ENCODE measurements at places on chromosomes 11 and 22.

GRCh38 chr11:74672956-74673692 is 58.1 kb downstream of the CHRDL2 start:
- no peak for DNase-seq

GRCh38 chr11:11813288-11813962 is 28.3 kb upstream of the USP47 start:
- no peak for DNase-seq

GRCh38 chr11:34653851-34654482 is 33.1 kb downstream of the EHF start:
- DNase-seq = no peak

- no peak for DNase-seq
Observed at GRCh38 chr22:30372915-30373314, 14.3 kb downstream of the RNF215 start.

GRCh38 chr11:4916581-4916980 is 2.6 kb downstream of the OR51G2 start:
- DNase-seq = no peak

DNA sequence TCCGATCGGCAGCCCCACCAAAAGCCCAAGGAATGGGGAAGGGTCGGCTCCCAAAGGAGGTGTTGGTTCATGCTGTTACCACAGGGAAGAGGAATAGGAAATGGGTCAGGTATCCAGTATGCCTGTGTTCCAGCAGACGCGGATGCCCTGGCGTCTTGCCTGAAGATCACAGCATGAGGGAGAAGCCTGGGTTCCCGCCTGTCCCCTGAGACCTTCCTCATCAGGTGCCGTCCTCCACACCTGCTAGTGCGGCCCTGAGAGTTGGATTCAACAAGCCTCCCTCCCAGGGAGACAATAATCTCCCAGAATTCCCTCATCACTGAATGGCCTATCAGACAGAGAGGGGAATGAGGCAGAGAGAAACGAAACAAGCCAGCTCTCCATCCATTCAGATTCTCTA is 92.2 kb downstream of the SPATA19 start:
- DNase-seq = no peak

DNA sequence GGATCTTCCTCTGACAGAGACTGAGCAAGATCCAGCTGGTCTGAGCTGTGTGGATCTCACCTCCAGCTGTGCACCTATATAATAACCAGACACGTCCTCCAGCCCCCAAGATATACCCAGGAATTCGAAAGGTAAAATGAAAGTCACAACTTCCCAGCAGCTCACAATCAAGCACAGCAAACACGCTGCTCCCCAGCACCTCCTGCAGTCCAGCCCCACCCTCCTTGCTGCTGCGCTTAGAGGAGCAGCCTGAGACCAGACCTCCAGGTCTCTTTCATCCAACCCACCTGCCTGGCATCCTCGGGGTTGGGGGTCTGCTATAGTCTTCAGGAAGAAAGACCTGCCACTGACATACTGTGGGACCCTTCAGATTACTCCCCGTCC is 3.0 kb upstream of the APOL4 start:
- DNase-seq = no peak

DNA sequence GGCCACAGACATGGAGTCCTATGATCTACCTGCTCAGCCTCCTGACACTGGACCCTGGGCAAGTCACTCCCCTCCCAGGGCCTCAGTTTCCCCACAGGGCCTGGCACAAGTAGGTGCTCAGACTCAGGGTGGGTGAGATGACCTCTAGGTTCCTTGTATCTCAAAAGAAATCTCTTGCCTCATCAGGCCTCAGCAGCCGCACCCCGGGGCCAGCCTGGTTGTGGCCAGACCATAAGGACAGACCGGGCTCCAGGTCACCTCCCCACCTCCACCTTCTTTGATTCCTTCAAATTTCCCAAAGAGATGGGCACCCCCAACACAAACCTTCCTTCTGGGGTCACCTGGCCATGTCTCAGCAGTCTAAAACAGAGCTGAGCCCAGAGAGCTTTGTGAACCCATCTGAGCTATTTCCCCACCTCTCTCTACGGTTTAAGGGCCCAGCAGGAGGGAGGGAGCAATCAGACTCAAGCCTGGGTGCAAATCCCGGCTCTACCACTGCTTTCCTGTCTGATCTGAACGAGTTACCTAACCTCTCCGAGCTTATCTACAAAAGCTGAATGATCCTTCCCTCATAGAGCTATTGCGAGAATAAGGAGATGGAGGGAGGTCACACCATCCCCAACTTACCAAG is 2.5 kb upstream of the APOL4 start:
- DNase-seq = no peak

GRCh38 chr22:49923445-49923844 is 5.0 kb downstream of the CRELD2 start:
- no peak for DNase-seq

GRCh38 chr11:125146232-125146631 is 18.3 kb upstream of the PKNOX2 start:
- no peak for DNase-seq

DNA sequence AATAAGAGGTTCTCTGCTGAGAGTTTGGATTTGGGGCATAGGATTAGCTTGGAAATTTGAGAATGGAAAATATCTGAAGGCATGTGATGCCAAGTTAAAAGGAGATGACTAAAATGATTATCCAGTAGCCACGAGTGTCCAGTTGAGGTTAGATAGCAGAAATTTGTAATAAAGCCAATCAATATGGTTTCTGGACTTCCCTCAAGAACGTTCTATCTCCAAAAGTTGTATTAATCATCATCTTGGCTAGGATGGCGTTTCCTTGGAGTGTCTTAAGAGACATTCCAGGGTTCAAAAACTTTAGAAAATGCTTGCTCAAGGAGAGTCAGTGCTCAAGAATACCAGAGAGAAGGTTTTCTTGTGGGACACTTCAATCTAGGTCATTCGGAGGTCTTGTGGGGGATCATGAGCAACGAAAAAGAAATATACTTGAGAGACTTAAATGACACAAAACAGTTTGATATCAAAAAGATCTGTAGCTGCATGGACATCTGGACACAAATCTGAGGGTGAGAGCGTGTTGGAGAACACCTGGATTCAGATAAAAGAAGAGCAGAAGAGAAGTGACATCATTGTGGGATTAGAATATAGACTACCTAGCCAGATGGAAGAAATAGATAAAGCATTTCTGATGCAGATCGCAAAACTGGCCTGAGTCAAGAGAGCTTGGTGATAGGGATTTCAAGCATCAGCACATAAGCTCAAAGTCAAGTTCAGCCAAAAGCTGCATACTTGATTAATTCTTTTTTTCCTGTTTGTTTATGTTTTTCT is 97.7 kb downstream of the ARFGAP2 start:
- DNase-seq = no peak

DNA sequence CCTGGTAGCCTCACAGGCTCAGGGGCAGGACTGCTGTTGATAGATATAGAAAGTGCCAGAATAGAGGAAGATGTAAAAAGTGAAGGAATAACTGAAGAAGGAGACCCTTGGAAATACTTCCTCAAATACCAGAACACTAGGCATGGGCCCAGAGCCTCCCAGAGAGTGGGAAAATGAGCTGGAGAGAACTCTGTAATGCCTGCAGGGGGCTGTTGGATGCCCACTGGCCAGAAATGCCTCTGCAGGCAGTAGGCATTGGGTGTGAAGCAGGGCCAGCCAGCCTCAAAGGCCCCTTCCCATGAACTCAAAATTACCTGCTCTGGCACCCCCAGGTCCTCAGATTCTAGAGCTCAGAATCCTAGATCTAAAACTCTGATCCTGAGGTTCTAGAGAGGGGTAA is 15.1 kb downstream of the P2RY2 start:
- peak; percentile 0 for DNase-seq

- DNase-seq = no peak
Observed at GRCh38 chr11:79110796-79111195, 330.0 kb downstream of the TENM4 start.

GRCh38 chr11:2271077-2271326 is 614 bp upstream of the ASCL2 start:
- peak; percentile 35 for DNase-seq

DNA sequence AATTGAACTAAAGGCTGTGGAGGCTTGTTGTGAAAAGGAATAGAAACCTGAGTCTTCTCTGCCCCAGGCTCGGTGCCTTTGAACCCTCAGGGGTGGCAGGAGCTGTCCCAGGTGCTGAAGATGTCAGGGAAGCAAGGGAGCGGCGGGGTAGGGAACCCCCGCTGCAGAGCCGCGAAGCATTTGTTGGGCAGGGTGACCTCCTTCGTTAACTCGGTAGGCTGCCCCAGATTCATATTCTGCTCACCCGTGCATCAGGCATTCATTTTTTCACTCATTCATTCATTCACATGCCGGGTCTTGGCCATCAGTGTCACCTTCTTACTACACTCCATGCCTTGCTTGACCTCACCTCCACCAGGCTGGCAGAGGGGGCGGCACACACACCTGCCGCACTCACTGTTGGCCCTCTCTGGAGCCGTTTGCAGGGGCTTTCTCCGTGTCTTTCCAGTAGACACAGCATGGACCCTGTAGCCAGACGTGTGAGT is 618.9 kb downstream of the BRD1 start:
- peak; percentile 85 for DNase-seq

GRCh38 chr11:2929531-2929949 is 320 bp upstream of the PHLDA2 start:
- DNase-seq = peak; percentile 51

GRCh38 chr11:1130276-1131032 is 27.3 kb upstream of the MUC5AC start:
- no peak for DNase-seq

DNA sequence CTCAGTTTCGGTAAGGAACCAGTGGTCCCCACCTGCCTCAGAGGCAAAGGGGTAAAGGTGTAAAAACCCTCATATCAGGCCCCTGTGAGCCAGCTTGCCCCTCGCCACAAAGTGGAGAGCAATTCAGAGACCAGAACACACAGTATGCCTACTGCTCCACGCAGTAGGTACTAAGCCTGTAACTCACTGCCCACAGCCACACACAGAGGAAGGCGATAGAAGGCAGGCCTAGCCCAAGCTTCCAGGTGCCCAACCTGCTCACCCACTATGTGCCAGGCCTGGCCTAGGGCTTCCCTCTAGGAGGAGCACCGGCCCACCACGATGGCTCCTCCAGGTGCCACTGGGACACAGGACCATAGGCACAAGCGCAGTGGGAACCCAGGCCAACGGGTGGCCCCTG is 63.1 kb upstream of the TCF20 start:
- no peak for DNase-seq

- no peak for DNase-seq
Observed at GRCh38 chr11:44849424-44849823, 101.3 kb downstream of the TP53I11 start.
